ENCODE measurements at places on chromosomes 1 and 21.

DNA sequence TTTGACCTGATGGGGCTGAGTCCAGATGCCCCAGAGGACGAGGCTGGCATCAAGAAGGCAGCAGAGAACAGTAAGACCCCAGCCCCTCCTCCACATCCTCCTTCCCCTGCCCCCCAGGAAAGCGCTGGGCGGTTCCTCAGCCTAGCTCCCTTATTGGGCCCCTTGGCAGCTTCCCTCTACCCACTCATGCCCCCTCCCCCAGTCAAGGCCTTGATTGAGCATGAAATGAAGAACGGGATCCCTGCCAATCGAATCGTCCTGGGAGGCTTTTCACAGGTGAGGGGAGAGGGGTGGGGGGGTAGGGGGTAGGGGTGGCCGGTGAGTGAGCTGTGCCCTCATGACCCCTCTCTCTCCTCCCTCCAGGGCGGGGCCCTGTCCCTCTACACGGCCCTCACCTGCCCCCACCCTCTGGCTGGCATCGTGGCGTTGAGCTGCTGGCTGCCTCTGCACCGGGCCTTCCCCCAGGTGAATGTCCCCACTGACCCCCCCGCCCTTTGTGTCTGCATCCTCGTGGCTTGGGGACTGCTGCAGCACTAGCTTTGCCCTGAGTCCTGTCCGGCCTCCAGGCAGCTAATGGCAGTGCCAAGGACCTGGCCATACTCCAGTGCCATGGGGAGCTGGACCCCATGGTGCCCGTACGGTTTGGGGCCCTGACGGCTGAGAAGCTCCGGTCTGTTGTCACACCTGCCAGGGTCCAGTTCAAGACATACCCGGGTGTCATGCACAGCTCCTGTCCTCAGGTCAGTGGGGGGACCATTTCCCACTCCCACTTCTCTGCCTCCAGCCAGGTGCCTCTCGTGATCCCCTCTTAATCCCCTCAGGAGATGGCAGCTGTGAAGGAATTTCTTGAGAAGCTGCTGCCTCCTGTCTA is 3.2 kb downstream of the LYPLA2 start:
- no peak for DNase-seq

DNA sequence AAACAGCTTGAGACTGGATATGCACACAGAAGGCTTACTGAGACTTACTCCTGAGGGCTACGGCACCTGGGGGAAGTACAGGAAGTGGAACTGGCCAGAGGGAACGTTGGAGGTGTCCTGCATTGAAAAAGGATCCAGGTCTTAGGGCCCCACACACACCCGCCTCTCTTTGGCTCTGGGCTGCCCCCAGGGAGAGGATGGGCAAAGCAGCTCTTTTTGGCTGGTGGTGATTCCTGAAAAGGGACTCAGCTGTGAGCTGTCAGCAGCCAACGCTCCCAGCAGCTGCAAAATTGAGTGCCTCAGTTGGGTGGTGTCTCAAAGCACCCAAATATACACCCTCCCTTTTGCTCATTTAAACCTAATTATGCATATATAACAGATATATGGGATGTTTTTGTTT is 213.2 kb downstream of the TNR start:
- DNase-seq, result no peak

DNA sequence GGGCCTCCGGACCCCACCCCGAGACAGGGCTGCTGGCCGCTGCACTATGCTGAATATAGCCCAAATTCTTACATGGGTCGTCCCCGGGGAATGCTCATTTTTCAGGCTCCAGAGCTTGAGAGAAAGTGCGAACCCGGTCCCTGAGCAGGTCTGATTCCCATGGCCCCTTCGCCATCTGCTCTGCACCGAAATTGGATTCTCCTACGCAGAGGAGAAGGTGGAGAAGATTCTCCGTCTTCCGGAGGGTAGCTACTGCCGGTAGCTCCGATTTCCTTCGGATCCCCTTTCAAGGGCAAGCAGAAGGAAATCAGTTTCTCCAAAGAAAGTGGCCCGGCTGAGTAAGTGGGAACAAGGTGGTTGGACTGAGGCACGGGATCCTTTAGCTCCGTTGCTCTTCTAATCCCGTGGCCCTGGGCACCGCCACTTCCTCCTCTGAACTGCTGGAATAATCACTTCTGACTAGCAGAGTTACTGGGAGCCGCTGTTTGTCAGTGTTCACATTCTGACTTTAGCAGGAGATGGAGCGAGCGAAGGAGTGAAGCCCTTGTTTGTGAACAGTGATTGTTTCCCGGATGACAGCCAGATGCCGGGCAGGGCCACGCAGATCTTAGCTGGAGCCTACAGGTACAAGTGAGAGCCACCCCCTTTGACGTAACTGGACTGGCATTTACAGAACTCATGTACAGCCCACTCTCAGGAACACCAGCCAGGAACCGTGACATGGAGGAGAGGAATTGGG is 1.1 kb upstream of the ZNF496 start:
- DNase-seq, result no peak

GRCh38 chr1:24289937-24290595 is 29.1 kb upstream of the GRHL3 start:
- no peak for DNase-seq

DNA sequence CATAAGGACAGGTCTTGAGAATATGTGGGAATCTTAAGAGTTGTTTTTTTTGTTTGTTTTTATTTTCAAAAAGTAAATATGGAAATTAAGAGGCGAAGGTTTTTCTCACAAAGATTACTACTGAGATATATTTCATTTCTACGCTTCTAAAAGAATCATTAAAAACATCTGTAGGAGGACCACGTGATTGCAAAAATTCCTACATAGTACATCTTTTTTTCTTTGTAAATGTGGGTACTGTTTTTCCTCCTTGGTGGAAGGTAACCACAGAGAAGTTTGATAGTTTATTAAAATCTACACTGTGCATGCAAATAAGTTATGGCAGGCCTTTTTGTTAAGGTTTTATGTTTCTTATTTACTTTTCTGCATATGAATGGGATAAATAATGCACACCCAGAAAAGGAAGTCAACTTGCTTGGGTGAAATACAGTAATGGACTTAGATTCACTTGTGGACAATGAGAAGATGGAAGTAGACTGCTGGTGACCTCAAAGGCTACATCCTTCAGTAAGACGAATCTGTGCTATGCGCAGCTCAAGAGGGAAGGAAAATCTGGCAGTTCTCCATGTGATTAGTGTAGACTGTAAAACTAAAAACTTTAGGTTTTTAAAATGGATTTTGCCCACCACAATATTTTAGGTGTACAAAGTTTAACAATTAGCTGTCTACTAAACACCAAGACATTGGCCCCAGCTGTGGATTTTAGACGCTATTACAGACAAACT is 2.0 kb downstream of the AK5 start:
- DNase-seq, result no peak

DNA sequence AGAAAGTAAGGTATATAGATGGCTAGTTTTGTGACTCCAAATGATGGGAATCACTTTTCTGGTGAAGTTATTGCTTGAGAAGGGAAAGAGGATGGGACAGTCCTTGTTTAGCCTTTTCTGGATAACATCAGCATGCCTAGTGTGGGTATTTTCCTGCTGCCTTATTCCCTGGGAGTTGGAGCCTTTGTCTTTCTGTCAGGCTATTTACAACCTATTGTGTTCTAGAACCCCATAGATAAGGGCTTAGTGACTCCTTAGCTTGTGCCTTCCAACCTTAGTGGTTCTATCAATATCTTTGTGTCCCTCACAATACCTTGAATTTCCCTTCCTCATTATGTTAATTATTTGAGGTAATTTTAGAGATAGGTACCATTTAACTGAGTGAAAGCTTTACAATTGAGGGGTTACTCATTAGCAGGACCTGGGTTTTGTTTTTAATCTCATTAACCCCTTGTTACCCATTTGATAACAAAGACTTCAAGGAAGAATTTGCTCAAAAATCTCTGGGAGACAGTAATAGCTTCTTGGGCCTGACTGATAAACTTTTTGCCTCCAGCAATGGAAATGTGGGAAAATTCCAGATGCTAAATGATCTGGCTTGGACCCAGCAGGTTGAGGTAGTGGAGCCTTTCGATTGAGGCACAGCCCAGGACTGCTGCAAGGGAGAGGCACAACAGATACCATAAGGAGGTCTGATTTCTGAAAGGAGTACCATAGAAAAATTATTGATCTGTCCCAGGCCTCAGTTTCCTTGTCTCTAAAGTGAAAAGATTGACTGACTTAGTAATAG is 49.0 kb downstream of the CACHD1 start:
- DNase-seq, result no peak
